Left colon (tissue), 2 donors: ENCODE measurements at places on chromosomes 1 and 21. TPM values are rescaled to one million over a fixed set of nuclear protein-coding genes. Genes with fewer than 3 reads are reported as not detected.

DNA sequence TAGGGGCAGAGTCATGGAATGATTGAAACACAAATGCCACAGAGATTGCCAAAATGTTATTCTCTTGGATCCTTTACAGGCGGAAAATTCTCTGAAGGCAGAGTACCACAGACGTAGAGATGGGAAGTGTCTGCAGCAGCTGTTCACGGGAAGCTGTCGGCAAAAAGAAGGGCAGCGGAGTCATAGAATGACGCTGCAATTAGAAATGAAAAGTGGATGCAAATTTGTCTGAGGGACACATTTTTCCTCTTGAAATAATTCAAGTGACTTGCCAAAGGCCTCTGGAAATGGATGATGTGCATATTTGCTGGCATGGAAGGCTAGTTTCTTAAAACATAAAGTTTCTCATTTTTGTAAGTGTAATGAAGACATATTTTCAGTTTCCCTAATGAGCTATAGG, 77.5 kb upstream of the PLD5 start:
- no peak for DNase-seq

SLC9C2 gene
- total RNA-seq: 0.17 TPM

DNA sequence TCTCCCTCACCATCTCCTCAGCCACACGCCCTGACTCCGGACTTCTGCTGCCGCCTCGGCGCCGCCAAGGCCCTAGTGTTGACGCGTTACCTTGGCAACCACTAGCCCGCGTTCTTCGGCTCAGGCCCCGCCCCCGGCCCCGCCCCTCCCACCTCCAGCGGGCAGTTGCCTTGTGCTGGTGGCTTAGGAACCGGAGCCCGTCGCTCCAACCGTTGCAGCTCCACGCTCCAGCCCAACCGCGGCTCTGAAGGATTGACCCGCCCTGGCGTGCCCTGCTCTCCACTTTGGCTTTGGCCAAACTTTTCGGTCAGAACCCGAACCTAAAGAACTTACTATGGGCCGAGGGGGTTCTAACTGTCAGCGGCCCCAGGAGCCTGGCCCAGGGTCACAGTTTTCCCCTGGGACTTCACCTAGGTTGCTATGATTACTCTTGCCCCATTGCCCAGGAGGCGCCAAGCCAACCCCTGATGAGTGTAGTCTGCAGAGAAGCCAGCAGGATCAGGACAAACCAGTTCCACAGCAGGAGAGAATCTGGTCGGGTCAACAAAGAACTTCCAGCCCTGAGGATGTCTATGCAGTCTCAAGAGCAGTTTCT, at the start of gene CFAP45:
CFAP45 (minus strand) TSS at position 80 of the 595 bp plus-strand sequence; CDS start at position 13, 67 bp downstream.
- DNase-seq: peak; percentile 88

GRCh38 chr1:244296447-244296846, 155.3 kb downstream of the ADSS2 start:
- no peak for DNase-seq

DNA sequence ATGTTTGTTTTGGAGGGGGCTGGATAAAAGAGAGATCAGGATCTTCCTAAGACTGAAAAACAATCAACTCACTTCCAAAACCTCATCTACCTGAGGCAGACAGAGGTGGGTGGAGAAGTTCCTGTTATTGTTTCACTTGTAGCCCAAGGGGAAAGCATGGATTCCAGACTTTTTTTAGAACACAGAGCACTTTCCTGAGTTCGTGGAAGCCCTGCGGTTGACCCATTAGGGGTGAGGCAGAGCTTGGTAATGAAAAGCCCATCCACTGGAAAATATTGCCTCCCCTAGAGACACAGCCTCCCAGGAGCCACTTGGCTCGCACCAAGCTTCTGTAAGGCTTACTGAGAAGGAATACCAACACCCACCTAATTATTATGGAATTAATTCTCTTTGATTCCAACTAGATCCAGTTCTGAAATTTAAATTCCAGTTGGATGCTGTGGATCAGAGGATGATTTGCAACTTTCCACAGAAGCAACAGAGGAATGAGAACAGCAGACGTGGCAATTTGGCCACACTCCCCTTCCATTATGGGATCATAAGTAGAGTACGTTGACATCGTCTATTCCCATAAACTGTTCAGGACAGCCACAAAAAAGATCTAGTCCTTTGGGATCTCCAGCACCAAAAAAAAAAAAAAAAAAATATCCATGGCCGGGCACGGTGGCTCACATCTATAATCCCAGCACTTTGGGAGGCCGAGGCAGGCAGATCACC, 4.1 kb upstream of the PEF1 start:
- DNase-seq: no peak
